ENCODE measurements at places on chromosomes 16 and 17.

DNA sequence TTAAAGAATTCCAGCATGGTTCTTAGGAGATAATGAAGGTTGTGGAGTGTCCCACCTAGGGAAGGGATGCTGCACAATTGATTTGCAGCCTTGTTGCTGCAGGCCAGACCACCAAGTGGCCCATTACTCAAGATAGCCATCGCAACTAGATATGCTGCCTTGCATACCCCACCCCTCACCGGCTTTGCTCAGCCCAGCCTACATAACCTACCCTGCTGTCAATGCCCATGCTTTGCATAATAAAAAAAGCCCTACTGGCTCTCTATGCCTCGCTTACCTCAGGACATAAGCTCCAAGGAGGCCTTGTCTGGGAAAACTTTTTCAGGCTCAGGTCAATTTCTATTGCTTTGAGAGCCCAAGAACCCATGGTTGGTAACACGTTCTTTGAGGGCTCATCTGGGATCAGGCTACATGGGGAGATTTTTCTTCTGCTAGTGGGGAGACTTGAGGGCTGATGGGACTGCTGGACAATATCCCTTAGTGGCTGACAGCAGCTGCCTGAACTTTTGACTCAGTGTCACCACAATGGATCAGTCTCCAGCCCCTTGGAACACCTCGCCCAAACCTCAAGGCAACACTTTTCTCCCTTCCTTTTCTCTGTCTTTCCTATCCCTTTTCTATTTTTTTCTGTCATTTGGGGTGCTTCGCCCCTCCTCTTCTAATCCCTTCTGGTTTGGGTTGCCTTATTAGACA, 38.3 kb downstream of the SCPEP1 start:
- no peak for DNase-seq

DNA sequence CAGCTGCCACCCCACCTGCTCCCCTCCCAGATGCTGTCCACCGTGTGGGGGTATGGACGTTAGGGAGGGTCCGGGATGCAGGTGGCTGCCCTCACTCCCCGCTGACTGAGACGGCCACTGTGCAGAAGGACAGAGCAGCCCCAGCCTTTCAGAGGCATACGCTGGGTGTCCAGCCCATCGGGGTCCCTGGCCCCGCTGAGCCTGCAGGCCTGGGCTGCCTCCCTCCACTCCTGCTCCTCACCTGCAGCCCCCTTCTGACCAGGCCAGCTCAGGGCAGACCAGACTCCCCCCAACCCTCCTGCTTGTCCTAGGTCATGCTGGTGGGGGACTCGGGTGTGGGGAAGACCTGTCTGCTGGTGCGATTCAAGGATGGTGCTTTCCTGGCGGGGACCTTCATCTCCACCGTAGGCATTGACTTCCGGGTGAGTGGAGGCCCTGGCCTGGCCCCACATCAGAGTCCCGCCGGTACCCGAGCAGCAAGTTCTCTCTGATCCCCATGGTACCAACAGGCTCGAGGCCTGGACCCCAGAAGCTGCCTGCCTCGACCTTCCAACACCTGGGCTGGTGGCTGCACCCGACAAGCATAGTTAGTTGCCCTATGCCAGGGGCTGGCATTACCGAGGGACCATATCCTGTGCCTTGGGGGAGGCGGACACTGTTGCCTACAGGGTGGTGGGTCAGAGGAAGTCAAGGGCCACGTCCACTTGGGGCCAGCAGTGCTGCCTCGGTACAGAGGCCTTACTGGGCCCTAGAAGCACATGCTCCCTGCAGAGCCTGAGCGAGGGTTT, 1.4 kb downstream of the RAB26 start:
- peak; percentile 88 for DNase-seq

- DNase-seq = peak; percentile 69
Measured at GRCh38 chr17:31489295-31490018, 98.0 kb downstream of the RAB11FIP4 start.

DNA sequence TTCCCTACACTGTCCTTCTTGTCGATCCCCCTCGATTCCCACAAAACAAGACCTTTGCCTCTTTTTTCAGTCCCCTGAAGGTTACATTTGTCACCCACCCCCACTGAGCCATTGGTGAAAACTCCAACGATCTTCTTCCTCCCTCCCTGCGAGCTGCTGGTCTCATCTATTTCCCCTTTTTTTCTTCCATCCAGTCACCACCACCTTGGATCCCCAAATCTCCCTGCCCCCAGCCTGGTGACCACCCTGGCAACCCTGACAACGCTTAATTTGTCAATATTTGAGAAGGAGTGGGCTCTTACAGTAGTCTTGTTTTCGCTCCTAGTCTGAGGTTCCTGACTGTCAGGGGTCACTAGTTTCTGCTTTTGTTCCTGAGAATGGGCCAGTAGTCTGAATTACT, 62.9 kb downstream of the SMPD3 start:
- DNase-seq = no peak

- peak; percentile 99 for DNase-seq
Measured at GRCh38 chr17:2396568-2397246, 4.2 kb downstream of the MNT start.

DNA sequence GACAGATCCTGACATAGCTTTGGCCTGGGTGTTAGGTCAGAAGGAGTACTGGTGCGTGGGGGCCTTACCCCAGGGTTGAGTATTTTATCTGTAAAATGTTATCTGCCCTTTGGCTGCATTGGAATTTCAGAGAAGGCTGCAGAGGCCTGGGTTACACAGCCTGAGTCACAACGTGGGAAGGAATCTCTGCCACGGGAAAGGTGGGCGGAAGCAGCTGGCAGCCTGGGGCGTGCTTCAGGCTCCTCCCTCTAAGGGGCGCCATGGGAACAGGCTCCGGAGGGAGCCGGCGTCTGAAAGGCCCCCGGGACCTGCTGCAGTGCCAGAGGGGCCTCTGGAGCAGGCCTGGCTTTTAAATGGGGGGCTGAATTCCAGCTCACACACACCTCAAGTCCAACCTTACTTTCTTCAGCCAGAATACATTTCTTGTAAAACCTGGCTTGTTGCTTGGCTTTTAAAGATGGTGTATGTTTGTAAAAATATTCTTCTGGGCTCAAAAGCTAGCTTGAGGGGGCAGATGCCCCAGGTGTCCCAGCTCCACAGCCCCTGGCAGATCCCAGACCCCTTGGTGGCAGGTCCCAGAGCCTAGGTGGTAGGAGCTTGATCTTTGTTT, 142.2 kb downstream of the RAB11FIP4 start:
- peak; percentile 99 for DNase-seq

GRCh38 chr17:45311760-45312476, 4.9 kb downstream of the MAP3K14 start:
- peak; percentile 70 for DNase-seq

GRCh38 chr17:73616120-73616872, 27.9 kb downstream of the SDK2 start:
- DNase-seq = peak; percentile 9
